ENCODE measurements at places on chromosomes 12 and 14.

DNA sequence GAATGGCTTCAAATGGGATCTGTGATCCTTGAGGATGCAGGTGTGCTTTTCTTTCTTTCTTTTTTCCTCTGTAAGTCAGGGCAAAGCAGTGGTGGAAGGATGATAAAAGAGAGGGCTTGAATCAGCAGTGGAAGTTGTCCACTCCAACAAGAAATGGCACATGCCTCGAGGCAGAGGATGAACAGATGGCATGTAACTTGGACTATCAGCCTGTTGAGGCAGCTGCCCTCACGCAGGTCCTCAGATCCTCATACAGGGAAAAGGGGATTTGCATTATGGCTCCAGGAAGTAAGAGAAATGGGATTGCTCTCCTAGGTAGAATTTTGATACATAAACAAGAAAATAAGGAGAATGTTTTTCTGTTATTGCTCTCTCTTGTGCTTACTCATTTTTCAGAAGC is 368.0 kb downstream of the FUT8 start:
- no peaks in the 10 kb centered on the region for H3K36me3 ChIP-seq
- no peak for DNase-seq
- H3K27ac ChIP-seq, result no peak overlapping the region
- H3K27me3 ChIP-seq, result no peaks in the 10 kb centered on the region
- H3K4me3 ChIP-seq, result no peak overlapping the region

GRCh38 chr12:38880288-38880687 is 25.1 kb downstream of the CPNE8 start:
- no peaks in the 10 kb centered on the region for H3K27me3 ChIP-seq
- H3K36me3 ChIP-seq, result peaks cover 2% of the 10 kb centered on the region
- no peak overlapping the region for H3K27ac ChIP-seq
- no peak overlapping the region for H3K4me3 ChIP-seq

- no peak overlapping the region for H3K27ac ChIP-seq
- H3K27me3 ChIP-seq, result no peaks in the 10 kb centered on the region
- no peaks in the 10 kb centered on the region for H3K4me1 ChIP-seq
- DNase-seq, result no peak
These were observed 1127.6 kb upstream of the SEL1L start for GRCh38 chr14:82661258-82661657.

DNA sequence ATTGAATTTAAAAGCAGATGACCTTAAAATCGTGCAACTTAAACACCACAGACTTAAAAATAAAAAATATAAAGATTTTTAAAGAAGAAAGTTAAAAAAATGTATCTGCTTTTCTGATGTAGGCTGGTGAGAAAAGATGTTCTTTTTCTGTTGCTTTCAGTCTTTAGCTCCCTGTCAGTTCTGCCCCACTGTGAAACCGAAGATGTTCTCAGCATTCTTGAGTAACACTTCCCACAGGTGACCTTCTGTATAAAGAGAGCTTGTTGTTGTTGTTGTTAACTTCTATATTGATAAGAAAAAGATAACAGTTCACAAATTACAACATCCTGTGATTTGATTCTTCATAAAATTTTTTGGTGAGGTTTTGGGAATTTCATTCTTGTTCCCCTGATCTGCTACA is 377.9 kb upstream of the RGS6 start:
- no peak overlapping the region for H3K27ac ChIP-seq
- no peaks in the 10 kb centered on the region for H3K27me3 ChIP-seq
- H3K36me3 ChIP-seq, result peaks cover 33% of the 10 kb centered on the region
- DNase-seq, result no peak

- H3K27me3 ChIP-seq, result no peaks in the 10 kb centered on the region
- DNase-seq, result no peak
- H3K4me1 ChIP-seq, result peaks cover 30% of the 10 kb centered on the region
- H3K4me3 ChIP-seq, result no peak overlapping the region
- peak overlapping the region; percentile 86 for H3K27ac ChIP-seq
- peaks cover 56% of the 10 kb centered on the region for H3K36me3 ChIP-seq
These were observed 334.8 kb upstream of the RGS6 start for GRCh38 chr14:71597287-71597920.

DNA sequence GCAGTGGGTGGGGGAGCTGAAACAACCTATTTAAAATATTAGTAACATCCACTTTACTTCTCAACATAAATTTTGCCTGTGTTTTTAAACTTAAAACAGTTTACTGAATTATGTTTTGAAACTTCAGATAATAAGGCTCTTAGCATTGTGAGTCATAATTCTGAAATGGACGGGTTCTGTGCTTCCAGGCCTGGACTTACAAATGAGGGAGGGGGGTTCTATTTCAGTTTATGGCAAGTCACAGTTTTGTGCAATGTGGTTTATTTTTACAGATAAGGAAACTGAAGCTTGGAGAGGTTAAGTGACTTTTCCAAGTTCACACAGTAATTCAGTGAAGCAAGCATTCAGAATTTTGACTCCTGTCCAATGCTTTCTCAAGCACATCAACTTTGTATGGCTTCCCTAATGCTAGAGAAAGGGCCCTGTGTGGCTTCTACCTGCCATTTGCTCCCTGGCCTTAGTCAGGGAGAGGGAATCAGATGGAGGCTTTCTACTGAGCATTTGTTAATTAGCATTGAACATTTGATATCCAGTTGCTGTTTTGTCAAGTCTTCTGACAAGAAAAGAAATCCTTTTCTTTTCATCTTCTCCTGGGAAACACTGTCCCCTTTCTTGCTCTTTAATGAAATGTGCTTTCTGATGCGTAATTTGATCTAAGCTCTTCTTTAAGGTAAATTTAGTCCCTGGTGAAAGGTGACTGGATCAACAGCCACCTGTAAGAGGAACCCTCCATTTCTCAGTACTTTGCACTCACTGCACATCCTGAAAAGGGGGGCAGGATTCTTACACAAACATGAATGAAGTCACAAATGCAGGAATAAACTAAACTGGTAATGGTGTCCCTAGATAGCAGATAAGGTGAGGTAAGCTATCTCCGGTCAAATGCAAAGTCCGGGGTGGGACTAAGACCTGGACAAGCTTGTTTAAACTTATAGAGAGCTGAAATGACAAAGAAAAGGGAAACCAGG is 2.5 kb upstream of the SALL2 start:
- H3K4me3 ChIP-seq, result no peak overlapping the region
- no peak overlapping the region for H3K27ac ChIP-seq
- peaks cover 10% of the 10 kb centered on the region for H3K4me1 ChIP-seq
- H3K27me3 ChIP-seq, result peaks cover 24% of the 10 kb centered on the region
- no peaks in the 10 kb centered on the region for H3K36me3 ChIP-seq

- no peak for DNase-seq
- H3K27ac ChIP-seq, result no peak overlapping the region
- H3K27me3 ChIP-seq, result no peaks in the 10 kb centered on the region
- no peaks in the 10 kb centered on the region for H3K4me1 ChIP-seq
These were observed 789.3 kb downstream of the TMTC2 start for GRCh38 chr12:83476006-83476405.

DNA sequence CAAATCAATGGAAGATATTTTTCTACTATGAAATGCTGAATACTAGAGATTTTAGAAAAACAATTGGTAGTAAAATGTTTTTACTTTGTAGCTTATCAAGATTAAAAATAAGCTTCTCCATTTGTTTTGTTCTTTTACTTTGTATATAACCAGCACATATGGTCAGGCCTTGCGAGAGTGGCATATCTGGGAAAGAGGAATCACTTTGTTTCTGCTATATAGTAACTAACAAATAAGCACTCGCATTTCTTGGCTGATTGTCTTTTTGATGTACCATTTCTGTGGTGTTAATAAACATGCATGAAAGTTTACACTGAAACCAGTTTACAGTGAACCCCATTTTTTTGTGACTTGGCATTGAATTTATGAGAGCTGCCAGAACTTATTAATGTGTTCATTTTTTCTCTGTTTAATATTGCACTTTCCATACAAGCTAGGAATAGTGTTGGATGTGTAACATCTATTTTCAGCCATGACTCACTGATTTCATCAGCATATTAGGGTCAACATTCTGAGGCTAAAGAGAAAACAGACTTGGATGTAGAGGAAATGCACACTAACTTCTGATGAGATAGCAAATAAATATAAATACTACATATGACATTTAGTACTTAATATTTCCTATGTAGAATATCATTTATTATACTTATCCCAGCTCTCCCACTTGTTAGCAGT is 635.5 kb downstream of the KCNH5 start:
- H3K36me3 ChIP-seq, result no peaks in the 10 kb centered on the region
- H3K27ac ChIP-seq, result no peak overlapping the region
- no peak overlapping the region for H3K4me3 ChIP-seq
- no peak for DNase-seq
- no peaks in the 10 kb centered on the region for H3K27me3 ChIP-seq

DNA sequence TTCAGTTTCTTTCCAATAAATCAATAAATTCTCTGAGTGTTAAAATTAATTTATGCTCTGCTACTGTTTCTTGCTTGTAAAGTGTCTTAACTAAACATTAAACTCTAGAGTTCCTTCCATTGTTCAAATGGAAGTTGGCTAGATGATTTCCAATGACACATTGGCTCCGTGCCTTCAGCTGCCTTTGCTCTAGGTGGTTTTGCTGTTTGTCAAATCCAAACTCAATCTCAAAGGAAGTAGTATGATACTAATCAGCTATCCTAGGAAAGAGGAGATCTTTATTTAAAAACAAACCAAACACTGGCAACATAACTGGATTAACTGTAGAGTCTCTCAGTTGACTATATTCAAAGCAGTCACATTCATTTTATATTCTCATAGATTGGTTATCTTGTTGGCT is 356.4 kb downstream of the FOXG1 start:
- no peak for DNase-seq
- no peaks in the 10 kb centered on the region for H3K36me3 ChIP-seq
- H3K27ac ChIP-seq, result no peak overlapping the region
- no peak overlapping the region for H3K4me3 ChIP-seq

- no peaks in the 10 kb centered on the region for H3K27me3 ChIP-seq
- H3K4me1 ChIP-seq, result peaks cover 7% of the 10 kb centered on the region
- H3K27ac ChIP-seq, result no peak overlapping the region
- no peak for DNase-seq
- peaks cover 11% of the 10 kb centered on the region for H3K36me3 ChIP-seq
These were observed 33.7 kb downstream of the ERH start for GRCh38 chr14:69364378-69364777.

DNA sequence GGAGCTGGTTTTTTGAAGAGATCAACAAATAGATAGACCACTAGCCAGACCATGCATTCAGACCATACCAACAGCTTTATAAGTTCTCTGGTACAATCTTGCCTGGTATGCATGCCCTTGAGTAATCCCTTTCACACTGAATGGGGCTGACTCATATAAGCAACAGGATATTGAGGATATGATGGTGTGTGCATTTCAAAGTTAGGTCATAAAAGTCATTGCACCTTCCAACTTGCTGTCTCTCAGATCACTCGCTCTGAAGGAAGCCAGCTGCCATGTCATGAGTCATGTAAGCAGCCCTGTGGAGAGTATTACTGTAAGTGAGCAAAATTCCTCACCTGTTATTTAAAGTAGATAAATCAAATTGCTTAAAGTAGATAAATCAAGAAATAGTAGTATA is 45.0 kb upstream of the OR6J1 start:
- peaks cover 13% of the 10 kb centered on the region for H3K4me1 ChIP-seq
- no peak for DNase-seq

GRCh38 chr12:87096082-87096585 is 839.9 kb upstream of the MGAT4C start:
- no peaks in the 10 kb centered on the region for H3K4me1 ChIP-seq
- DNase-seq, result no peak
- no peak overlapping the region for H3K4me3 ChIP-seq
- H3K36me3 ChIP-seq, result no peaks in the 10 kb centered on the region
- H3K27me3 ChIP-seq, result no peaks in the 10 kb centered on the region

DNA sequence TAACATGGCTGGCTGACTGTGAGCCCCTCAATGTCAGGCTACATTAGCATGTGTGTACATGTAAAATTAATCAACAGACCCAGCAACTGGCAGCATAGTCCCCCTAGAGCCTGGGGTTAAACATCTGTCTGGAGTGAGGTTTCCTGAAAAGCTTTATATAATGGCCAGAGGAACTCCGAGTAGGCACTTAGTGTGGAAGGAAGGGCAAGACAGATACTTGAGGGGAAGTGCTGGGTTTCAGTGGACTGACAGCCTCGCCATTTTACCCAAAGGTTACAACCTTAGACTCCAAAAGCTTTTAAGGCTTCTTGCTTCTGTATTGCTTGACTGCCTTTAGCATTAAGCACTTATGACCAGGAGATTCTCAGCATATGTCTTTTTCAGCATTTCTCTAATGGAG is 430.8 kb downstream of the FLRT2 start:
- no peak overlapping the region for H3K27ac ChIP-seq
- H3K36me3 ChIP-seq, result no peaks in the 10 kb centered on the region
- H3K4me3 ChIP-seq, result no peak overlapping the region

All from stimulated activated naive B cell treated with anti-CD40 and anti-IgM and Interleukin-4, amounts not matched to agents 10 μg/mL and 1 μg/mL and 100 μg/mL, for 72 hours (primary cell).